Right lung (tissue), 10 donors: ENCODE measurements at places on chromosomes 2 and 18.

- DNase-seq = no peak
These were observed 129.7 kb upstream of the MYCN start for GRCh38 chr2:15810477-15811150.

DNA sequence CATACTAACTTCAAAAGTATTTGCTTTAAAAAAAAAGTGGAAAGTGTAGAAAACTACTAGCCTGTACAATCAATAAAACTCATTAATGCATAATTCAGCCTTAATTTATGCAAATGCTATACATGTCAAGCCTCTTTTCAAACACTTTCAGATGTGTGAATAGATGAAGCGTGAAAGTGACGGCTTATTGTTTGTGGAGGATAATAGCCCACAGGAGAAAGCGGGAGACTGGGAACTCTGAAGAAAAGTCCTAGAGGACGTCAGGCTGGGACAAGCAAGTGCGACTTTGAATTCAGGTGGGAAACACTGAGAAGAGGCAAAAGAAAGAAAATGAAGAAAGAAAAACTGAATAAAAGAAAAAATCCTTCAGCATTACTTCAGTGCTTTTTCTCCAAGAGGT is 108.5 kb downstream of the STK39 start:
- no peak for DNase-seq

DNA sequence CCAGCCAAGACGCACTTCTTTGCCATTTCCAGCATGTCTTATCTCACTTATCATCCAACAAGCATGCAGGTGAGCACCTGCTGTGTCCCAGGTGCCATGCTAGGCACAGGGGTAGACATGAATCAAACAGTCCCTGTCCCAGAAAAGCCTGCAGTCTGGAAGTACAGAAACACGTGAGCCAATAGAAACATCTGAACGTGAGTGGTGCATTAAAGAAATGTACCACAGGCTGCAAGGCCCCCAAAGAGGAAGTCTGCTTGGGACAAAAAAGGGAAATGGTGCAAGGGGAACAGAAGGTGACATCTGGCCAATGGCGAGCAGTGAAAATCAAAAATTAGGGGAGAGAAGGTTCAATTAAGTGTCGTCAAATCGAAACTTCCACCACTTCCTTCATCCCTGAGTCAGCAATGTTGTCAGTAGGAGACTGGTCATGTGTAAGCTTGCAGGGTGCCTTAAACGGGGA is 17.6 kb upstream of the TMEM247 start:
- DNase-seq = no peak

DNA sequence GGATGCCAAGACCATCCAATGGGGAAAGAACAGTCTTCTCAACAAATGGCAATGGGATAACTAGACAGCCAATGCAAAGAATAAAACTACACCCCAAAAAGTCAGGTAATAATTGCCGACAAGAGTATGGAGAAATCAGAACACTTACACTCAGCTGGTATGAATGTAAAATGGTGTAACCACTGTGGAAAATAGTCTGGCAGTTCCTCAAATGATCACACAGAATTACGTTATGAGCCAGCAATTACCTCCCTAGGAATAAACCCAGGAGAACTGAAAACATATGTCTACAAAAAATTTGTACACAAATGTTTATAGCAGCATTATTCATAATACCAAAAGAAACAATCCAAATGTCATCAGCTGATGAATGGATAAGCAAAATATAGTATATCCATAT is 8.8 kb downstream of the IWS1 start:
- no peak for DNase-seq

- DNase-seq = no peak
These were observed 74.5 kb downstream of the PIEZO2 start for GRCh38 chr18:11074889-11075288.

- DNase-seq = peak; percentile 87
These were observed 57.9 kb upstream of the KCNE4 start for GRCh38 chr2:222993920-222994650.

DNA sequence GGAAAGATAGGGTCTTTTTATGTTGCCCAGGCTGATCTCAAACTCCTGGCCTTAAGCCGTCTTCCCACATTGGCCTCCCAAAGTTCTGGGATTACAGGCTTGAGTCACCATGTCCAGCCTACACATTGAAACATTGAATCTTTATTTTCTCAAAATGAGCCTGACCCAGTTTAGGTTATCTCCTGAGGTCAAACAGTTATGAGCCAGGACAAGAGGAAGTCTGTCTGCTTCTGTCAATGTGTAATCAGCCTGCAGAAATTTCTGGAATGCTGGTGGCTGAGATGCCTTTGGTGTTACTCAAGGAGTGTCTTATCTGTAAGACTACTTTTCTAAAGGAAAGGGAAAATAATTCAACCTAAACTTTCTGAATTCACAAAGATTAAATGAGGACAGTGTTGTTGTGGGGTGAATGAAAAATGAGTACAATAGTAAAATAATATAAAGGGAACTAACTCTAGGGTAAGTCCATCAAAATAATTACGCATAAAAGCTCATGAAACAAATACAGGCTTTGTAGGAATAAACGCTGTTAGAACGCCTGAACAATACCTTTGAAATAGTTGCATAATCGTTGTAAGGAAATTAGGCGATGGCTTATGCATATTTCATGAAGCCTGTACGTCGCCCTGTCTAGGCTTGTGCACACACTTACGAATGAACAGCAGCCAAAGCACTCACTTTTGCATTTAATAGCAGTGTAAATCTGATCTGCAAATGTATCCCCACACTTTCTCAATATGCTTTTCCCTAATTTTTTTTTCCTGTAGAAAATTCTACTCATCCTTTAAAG is 260.8 kb downstream of the RDH14 start:
- DNase-seq = no peak

DNA sequence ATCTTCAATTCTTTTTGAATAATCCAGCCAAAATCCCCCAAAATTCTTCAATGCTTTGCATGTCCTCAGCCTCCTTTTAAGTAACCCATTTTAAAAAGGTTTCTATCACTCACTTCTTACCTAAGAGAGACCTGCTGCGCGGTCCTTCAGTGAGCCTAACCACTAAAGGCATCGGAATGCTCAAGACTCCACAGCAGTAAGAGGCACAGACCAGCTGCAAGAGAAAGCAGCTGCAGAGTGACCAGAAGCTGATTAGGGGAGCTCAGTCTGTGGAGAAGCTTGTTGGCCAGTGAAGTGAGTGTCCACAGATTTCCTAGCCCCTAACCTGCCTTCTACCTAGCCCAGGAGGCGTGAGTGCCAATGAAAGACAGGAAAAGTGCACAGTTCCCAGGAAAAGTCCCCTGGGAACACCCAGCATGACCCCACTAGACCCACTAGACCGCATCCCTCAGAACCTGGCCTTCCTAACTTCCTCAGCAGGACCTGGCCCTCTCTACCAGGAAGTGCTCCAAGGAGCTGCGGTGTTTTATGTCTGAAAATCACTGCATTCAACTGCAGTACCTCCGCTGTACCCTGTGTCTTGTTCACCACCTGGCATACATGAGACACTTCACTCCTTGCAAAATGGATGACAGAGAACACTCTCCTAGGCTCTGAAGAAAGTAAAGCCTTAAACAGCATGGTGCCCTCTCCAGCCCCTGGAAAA is 10.1 kb downstream of the MBOAT2 start:
- DNase-seq = no peak

DNA sequence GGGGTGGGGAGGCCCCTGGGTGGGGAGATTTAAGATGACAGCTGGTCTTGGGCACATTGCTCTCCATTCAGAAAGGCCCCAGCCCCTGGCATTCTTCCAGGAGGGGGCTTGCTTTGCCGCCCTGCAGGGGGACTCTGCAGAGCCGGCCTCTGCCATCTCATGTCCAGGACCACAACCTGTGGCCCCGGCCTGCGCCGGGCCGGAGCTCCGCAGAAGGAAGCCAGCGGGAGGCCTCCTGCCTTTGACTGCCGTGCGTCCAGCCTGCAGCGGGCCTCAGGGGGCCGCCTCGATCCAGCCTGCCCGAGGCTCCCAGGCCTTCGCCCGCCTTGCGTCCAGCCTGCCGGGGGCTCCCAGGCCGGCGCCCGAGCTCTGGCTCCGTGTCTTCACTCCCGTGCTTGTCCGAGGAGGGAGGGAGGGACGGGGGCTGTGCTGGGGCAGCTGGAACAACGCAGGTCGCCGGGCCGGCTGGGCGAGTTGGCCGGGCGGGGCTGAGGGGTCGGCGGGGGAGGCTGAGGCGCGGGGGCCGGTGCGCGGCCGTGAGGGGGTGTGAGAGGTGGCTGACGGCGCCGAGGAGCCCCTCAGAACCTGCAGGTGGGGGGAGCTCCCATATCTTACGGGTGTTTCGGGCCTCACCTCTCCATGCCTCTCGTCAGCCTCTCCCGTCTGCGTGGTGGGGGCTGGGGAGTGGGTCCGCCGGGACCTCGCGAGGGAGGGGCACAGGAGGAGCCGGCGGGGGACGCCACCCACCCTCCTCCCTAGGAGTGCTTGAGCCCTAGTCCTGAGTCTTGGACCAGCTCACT is 20.4 kb downstream of the GPC1 start:
- peak; percentile 40 for DNase-seq

DNA sequence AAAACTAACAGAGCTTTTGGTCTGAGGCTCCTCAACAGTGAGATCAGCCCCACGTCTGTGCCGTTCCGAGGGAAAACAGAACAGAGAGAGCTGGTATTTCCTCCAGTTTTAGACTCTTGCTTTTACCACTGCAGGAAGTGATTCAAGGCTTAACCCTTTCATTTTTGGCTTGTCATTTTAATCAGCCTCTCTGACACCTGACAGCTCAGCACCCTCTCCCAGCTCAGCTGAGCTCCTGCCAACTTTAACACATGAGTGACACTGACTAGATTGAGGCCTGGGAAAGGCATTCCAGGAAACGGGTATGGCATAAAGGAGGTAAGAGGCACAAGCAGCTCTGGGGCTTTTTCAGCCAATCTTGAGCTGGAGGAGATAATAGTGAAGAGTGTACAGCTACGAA is 239.4 kb upstream of the SKOR2 start:
- no peak for DNase-seq

DNA sequence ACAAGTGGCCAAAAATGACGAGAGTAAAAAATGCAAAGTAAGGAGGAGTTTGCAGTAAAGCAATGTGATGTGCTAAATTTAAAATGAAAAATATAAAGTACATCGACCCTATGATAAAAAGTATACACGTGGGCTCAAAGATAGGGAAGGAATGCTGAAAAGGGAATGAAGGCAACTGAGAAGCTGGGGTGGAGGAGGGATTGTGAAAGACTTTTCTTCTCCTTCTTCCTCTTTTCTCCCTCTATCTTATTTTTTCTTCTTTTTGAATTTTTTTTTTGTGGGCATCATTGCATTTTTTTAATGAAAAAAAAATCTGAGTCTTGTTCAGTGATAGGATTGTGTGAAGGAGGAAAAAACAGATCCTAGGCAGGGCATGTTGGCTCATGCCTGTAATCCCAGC is 57.6 kb upstream of the STK17B start:
- no peak for DNase-seq

DNA sequence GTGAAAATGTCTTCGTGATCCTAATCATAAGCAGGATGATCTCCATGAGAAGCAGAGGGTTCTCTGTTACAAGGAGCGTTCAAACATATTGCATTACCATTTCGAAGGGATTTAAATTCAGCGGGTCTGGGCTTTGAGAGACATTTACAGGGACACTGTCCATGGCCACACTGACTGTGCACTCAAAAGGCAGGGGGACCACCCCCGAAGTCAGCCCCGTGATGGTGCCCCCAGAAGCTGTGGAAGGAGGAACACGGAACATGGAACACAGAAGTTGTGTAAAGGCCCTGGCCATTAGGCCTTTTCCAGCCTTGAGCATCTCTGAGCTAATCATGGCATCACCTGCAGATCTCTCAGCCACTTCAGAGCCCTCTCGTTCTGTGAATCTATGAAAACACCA is 268.4 kb upstream of the MYT1L start:
- no peak for DNase-seq

- DNase-seq = no peak
These were observed 95.2 kb downstream of the CNTNAP5 start for GRCh38 chr2:124120246-124120645.

DNA sequence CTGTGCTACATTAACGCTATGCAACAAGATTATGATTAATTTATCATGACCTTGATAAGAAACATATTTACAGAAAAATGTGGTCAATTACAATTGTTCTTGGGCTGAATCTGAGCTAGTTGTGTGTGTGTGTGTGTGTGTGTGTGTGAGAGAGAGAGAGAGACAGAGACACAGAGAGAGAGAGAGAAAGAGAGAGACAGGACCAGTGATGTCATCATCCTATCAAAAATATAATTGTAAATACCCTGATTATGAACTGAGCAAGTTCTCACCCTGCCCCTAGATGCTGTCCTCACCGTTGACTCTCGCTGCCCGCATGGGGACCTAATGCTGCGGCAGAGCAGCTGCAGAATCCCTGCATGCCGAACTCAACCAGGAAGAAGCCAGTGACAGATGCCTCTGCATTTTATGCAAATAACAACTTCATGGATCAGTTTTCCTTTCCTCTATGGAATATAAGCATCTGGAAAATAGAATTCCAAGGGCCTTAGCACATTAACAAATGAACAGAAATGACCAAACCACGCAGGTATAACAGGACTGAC is 512.5 kb downstream of the PLCL1 start:
- DNase-seq = no peak

GRCh38 chr2:241891988-241892298 is 22.4 kb downstream of the RTP5 start:
- no peak for DNase-seq

DNA sequence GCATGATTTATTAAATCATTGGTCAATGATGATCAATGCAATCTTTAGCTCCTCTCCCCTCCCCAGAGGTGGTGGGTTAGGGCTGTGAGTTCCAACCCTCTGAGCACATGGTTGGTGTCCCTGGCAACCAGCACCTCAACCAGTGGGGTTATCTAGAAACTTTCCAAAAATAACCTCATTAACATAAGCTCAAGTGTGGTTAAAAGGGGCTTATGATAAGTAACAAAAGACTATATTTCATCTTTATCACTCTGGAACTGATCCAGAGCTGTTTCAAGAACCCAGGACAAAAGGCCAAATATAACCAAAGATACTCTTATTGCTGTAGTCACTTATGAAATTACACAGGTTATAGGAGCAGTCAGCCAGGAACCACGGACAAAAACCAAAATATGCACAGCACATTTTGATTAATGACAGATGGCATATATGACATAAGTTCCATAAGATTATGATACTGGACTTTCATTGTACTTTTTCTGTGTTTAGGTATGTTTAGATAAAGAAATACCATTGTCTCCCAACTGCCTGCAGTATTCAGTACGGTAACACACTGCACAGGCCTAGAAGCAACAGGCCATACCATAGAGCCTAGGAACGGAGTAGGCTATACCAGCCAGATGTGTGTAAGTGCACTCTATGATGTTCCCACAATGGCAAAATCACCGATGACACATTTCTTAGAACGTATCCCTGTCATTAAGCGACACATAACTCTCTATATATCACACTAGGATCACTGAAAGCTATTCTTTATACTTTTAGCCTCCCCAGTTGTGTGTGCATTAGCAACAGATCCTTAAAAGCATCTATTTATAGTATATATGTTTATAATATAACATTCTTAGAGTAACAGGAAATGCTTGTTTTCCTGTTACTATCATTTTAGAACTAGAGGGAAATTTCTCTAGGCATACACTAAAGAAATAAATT is 31.9 kb downstream of the KIDINS220 start:
- no peak for DNase-seq

- no peak for DNase-seq
These were observed 38.4 kb downstream of the KLHL14 start for GRCh38 chr18:32734442-32734841.
